ENCODE measurements at places on chromosomes 6 and 20.
A peak's percentile ranks its signal among the peaks of the same experiment; 100 is the strongest.

- no peaks in the 10 kb centered on the region for H3K36me3 ChIP-seq
- peaks cover 8% of the 10 kb centered on the region for H3K4me1 ChIP-seq
- DNase-seq: no peak
Observed at GRCh38 chr6:170288091-170288631, 2.7 kb downstream of the DLL1 start.

DNA sequence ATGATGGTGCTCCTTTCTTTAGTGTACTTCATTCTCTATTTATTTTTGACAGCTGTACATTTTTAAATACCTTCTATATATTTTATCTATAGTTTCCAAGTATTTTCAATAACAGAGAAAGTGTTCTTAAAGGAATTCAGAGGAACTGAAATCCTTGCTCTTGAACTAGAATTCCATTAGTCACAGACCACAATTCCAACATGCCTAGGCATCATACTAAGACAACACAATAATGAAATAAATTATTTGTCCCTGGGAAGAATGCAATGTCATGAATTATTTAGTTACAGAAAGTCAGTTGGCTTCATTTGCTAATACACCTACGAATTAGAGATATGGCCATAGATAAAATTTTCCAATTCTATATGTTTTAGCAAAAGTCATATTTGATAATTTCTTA lies 671.2 kb downstream of the EPHA7 start:
- DNase-seq: no peak
- peaks cover 4% of the 10 kb centered on the region for H3K36me3 ChIP-seq
- no peak overlapping the region for H3K4me3 ChIP-seq
- H3K27me3 ChIP-seq: no peaks in the 10 kb centered on the region
- H3K27ac ChIP-seq: no peak overlapping the region

GRCh38 chr6:152087701-152088100 lies 280.2 kb downstream of the ESR1 start:
- H3K4me1 ChIP-seq: peaks cover 16% of the 10 kb centered on the region
- DNase-seq: no peak
- no peaks in the 10 kb centered on the region for H3K27me3 ChIP-seq
- no peak overlapping the region for H3K4me3 ChIP-seq
- no peaks in the 10 kb centered on the region for H3K36me3 ChIP-seq

GRCh38 chr6:90233994-90234393 lies 62.6 kb downstream of the BACH2 start:
- no peak overlapping the region for H3K27ac ChIP-seq
- no peaks in the 10 kb centered on the region for H3K27me3 ChIP-seq
- H3K4me3 ChIP-seq: no peak overlapping the region
- DNase-seq: no peak

DNA sequence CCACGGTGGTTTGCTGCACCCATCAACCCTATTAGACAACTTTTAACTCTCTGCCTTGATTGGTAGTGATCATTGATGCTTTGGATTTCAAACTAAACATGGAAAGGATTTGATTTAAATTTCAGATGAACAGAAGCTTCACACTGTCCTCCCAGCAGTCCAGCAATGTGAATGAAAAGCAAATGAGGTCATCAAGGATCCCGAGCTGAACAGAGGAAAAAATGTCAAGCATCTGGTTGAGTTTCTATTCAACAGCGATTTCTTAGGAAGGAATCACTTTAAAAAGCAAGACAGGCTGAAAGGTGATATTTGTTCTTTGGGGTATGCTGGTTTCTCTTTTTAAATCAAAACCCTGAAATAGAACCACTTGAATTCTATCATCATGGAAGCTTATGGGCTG lies 10.6 kb upstream of the SAMD3 start:
- DNase-seq: no peak
- no peaks in the 10 kb centered on the region for H3K36me3 ChIP-seq
- no peak overlapping the region for H3K4me3 ChIP-seq

- H3K4me3 ChIP-seq: no peak overlapping the region
- H3K27me3 ChIP-seq: no peaks in the 10 kb centered on the region
- H3K27ac ChIP-seq: peak overlapping the region; percentile 87
- H3K4me1 ChIP-seq: no peaks in the 10 kb centered on the region
Observed at GRCh38 chr6:167849846-167850459, 23.2 kb downstream of the AFDN start.

GRCh38 chr6:160634706-160635105 lies 29.4 kb downstream of the LPA start:
- no peak overlapping the region for H3K4me3 ChIP-seq
- peak; percentile 27 for DNase-seq
- H3K36me3 ChIP-seq: no peaks in the 10 kb centered on the region
- H3K4me1 ChIP-seq: no peaks in the 10 kb centered on the region
- no peak overlapping the region for H3K27ac ChIP-seq
- no peaks in the 10 kb centered on the region for H3K27me3 ChIP-seq

DNA sequence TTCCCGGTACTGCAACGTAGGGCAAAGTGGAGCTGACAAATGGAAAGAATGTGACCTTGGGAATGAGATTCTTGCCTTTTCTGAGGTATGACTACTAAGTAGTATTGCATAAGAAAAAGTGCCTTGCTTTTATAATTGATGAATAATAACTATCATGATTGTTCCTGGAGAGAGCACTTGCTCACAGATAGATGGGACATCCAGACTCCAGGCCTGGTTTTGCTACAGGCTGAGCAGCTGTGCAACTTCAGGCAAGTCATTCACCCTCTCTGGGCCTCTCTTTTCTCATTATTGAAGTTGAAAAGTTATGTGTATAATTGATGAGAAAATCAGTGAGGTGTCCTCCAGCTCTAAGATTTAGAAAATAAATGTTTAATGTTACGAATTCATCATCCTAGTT lies 53.6 kb upstream of the MBOAT1 start:
- no peak overlapping the region for H3K4me3 ChIP-seq
- H3K27me3 ChIP-seq: no peaks in the 10 kb centered on the region
- no peaks in the 10 kb centered on the region for H3K36me3 ChIP-seq
- H3K27ac ChIP-seq: no peak overlapping the region

- H3K36me3 ChIP-seq: no peaks in the 10 kb centered on the region
- DNase-seq: no peak
- H3K4me3 ChIP-seq: no peak overlapping the region
- H3K4me1 ChIP-seq: peaks cover 15% of the 10 kb centered on the region
Observed at GRCh38 chr20:46402331-46402811, 4.0 kb downstream of the ELMO2 start.

GRCh38 chr6:3186974-3187382 lies 29.6 kb upstream of the TUBB2A start:
- no peak for DNase-seq
- no peaks in the 10 kb centered on the region for H3K36me3 ChIP-seq
- H3K27me3 ChIP-seq: no peaks in the 10 kb centered on the region
- no peak overlapping the region for H3K4me3 ChIP-seq
- H3K4me1 ChIP-seq: no peaks in the 10 kb centered on the region

- no peaks in the 10 kb centered on the region for H3K36me3 ChIP-seq
- H3K27ac ChIP-seq: no peak overlapping the region
Observed at GRCh38 chr6:2687456-2687855, 63.3 kb downstream of the MYLK4 start.

DNA sequence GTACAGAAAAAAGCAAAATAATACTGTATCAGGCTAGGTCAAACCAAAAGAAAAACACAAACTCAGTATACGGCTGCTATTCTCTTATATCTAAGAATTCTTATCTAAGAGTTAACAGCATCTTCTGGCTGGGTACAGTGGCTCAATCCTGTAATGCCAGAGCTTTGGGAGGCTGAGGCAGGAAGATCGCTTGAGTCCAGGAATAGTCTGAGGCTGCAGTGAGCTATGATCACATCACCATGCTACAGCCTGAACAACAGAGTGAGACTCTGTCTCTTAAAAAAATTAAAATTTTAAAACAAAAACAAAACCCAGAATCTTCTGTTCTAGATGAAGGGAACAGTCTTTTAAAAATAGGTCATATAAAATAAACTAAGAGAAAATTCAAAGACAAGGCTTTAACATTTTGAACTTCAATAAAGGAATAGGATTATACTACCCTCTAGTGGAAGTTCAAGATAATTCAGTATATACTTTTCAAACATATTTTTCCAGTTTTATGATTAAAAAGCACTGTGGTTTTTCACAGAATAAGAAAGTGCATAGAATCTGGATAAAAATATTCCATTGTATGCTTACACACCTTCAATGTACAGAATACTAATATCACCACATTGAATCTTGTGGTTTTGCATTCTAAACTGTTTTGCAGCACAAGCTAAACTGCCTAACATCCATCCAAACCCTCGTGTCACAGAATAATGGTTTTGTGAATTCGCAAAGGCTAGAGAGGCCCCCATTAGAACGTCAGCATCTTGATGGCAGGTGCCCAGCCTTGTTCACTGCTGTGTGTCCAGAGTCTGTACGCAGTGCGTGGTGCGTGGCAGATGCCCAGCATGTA lies 39.3 kb downstream of the DTNBP1 start:
- H3K27ac ChIP-seq: no peak overlapping the region
- H3K4me1 ChIP-seq: peaks cover 3% of the 10 kb centered on the region
- H3K36me3 ChIP-seq: no peaks in the 10 kb centered on the region
- H3K27me3 ChIP-seq: no peaks in the 10 kb centered on the region

- no peaks in the 10 kb centered on the region for H3K27me3 ChIP-seq
- H3K36me3 ChIP-seq: no peaks in the 10 kb centered on the region
- H3K4me3 ChIP-seq: no peak overlapping the region
- no peaks in the 10 kb centered on the region for H3K4me1 ChIP-seq
- H3K27ac ChIP-seq: peak overlapping the region; percentile 1
Observed at GRCh38 chr6:16770701-16771569, 9.7 kb upstream of the ATXN1 start.

DNA sequence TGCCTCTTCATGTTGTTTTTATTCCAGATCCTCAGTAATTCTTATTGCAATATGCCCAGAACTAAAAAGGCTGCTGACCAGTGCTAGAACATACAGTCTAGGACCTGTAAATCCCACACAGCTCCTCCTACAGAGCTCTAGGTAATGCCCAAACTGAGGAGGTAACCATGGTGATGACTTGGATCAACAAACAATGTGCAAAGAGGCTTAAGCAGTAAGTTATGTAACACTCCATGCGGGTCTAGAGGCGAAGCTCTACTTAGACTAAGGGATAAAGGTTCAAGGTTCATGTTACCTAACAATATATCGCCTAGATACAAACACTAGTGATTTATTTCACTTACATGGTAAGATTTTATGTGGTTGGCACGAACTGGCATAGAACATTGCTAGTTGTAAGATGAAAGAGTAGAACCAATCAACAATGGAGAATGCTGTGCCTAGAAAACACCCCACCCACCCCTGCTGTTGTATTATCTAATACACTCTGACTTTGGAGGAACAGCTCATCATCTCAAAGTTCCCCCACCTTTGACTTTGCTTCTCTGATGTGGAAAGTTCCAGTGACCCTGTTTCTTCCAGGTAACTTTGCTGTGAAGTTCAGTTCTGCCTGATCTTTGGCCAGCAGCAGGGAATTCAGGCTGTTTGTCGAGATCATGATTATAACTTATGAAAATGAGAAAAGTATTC lies 242.4 kb downstream of the ALDH8A1 start:
- H3K4me3 ChIP-seq: no peak overlapping the region
- H3K4me1 ChIP-seq: no peaks in the 10 kb centered on the region
- no peak overlapping the region for H3K27ac ChIP-seq
- H3K36me3 ChIP-seq: no peaks in the 10 kb centered on the region
- H3K27me3 ChIP-seq: no peaks in the 10 kb centered on the region
- DNase-seq: no peak

- no peak for DNase-seq
- H3K27me3 ChIP-seq: no peaks in the 10 kb centered on the region
- H3K36me3 ChIP-seq: no peaks in the 10 kb centered on the region
- H3K27ac ChIP-seq: no peak overlapping the region
- no peaks in the 10 kb centered on the region for H3K4me1 ChIP-seq
Observed at GRCh38 chr6:36566418-36566905, 19.2 kb upstream of the STK38 start.

GRCh38 chr20:31494131-31494530 lies 19.0 kb downstream of the REM1 start:
- H3K27me3 ChIP-seq: no peaks in the 10 kb centered on the region
- no peak for DNase-seq
- H3K36me3 ChIP-seq: no peaks in the 10 kb centered on the region
- H3K4me1 ChIP-seq: no peaks in the 10 kb centered on the region
- H3K4me3 ChIP-seq: no peak overlapping the region
- H3K27ac ChIP-seq: no peak overlapping the region

DNA sequence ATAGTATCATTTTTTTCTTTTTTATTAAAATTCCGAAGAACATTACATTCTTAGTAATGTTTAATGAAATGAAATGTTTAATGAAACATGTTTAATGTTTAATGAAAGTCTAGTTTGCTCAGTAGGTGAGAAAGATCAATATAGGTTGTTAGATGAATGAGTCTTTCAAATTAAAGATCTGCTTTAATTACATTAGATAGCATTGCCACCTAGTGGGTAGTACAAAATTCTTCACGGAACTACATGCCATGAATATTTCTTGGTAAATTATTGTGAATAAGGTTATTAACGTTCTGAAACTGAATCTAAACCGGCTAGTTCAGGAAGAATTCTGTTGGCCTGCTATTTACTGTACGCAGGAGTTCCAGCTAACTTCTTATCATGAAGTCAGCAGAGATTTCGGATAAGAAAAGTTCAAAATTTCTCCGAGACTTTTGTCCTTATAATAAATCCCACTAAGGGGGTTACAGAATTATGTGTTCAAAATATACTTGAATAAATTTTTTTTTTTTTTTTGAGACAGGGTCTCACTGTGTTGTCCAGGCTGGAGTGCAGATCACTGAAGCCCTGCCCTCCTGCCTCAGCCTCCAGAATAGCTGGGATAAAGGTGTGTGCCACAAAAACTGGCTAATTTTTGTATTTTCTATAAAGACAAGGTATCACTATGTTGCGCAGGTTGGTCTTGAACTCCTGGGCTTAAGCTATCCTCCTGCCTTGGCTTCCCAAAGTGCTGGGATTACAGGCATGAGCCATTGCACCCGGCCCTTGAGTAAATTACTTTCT lies 7.9 kb upstream of the GMNN start:
- no peak overlapping the region for H3K27ac ChIP-seq
- H3K36me3 ChIP-seq: no peaks in the 10 kb centered on the region
- no peak for DNase-seq
- H3K4me1 ChIP-seq: no peaks in the 10 kb centered on the region

DNA sequence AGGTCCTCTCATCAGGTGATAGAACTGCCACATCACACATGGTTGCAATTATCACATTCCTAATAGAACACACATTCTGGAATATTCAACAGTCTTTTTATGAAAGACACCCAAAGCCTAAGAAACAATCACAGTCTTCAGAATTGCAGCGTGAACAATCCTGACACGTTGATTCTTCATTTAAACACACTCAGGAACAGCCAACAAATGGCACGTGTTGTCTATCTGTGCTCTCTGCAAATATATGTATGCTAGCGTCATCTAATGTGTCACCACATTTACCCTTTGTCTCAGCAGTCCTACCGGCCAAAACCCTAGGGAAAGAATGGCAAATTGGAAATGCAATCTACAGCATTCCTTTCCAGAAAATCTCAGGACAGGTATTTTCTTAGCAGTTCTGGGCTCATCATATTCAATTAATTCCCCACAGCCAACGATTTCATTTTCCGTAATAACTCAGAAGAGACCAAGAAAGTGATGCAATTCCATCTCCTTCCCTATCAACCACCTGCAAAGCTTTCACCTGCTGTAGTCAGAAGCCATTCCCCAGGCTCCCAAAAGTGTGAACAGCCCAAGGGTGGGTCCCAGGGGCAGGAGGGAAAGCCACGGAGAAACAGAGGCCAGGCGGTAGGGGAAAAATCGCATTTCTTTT lies 280.3 kb upstream of the JARID2 start:
- no peak for DNase-seq
- no peaks in the 10 kb centered on the region for H3K4me1 ChIP-seq
- H3K36me3 ChIP-seq: no peaks in the 10 kb centered on the region
- no peak overlapping the region for H3K4me3 ChIP-seq
- H3K27ac ChIP-seq: no peak overlapping the region

GRCh38 chr6:20577173-20577688 lies 43.0 kb downstream of the CDKAL1 start:
- no peaks in the 10 kb centered on the region for H3K36me3 ChIP-seq
- no peaks in the 10 kb centered on the region for H3K27me3 ChIP-seq
- no peak overlapping the region for H3K4me3 ChIP-seq
- no peaks in the 10 kb centered on the region for H3K4me1 ChIP-seq
- H3K27ac ChIP-seq: no peak overlapping the region
